ENCODE measurements at places on chromosomes 6 and 20.

DNA sequence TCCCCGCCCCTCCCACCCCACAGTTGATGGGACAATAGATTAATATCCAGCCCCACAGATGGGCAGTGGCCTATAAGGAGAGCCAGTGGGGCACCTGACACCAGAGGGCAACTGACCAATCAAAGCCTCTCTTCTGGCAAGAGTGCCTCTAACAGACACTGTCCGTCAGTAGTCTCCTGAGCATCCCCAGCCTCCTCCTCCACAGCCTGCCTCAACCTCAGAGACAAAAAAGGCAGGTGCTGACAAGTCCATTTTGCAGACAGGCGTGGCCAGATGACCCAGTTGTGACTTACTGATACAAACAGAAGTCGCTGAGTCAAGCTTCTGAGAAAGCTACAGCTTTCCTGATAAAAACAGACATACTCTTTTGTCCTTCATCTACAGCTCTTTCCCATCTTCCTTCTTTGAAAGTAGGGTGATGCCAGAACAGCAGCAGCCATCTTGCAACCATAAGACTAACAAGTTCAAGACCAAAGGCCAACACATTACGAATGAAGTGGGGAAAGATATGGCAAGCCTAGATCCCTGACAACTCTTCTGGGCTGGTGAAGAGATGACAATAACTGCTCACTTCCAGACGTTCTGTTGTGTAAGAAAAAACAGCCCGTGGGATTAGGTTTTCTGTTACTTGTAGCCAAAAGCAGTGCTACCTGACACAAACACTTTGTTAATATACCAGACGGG lies 12.3 kb downstream of the PPIL1 start:
- no peak for DNase-seq

- no peak for DNase-seq
Observed at GRCh38 chr6:165049362-165049761, 260.0 kb downstream of the C6orf118 start.

DNA sequence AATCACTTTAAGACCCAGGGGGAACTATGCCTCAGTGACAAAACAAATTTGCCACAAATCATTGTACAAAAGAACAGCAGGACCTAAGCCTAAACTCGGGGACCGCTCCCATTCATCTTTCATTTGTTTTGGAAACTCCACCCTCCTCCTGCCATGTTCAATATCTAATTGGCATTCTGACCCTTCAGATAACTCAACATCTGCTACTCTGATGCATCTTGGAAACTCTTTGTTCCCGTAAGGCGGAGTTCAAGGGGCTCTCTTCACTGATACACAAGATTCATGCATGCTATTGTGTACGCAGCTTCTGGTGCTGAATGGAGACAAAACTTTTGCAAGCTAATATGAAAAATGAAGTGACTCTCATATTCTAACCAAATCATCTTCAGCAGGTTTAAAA lies 187.6 kb downstream of the ZFP64 start:
- no peak for DNase-seq

- DNase-seq, result peak; percentile 41
Observed at GRCh38 chr20:10832141-10832540, 158.3 kb upstream of the JAG1 start.

DNA sequence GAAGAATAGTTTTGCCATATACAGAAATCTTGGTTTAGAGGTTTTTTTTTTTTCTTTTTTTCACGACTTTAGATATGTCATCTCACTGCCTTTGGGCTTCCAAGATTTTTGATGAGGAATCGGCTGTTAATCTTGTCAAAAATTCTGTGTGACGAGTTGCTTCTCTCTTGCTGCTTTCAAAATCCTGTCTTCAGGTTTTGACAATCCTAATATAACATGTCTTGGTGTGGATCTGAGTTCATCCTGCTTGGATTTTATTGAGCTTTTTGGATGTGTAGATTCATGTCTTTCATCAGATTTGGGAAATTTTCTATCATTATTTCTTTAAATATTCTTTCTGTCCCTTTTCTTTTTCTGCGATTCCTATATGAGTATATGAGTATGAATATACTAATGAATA lies 61.1 kb downstream of the PLCG1 start:
- no peak for DNase-seq

DNA sequence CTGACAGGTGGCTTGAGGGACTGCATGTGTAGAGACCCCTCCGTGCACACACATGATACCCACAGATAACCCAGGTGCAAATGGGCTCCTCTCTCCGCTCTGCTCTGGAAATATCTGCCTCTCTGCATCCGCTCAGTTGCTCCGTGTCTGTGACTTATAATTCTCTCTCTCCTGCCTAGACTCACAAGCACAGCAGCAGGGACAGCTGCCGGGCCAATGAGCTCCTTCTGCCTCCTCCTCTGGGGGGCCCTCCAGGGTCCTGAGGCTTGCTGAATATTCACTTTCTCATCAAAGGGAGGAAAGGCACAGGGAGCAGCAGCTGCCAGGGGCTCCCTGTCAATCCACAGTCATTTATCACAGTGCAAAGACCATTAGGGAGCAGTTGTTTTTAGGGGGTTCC lies 24.1 kb downstream of the LRFN2 start:
- DNase-seq, result no peak

DNA sequence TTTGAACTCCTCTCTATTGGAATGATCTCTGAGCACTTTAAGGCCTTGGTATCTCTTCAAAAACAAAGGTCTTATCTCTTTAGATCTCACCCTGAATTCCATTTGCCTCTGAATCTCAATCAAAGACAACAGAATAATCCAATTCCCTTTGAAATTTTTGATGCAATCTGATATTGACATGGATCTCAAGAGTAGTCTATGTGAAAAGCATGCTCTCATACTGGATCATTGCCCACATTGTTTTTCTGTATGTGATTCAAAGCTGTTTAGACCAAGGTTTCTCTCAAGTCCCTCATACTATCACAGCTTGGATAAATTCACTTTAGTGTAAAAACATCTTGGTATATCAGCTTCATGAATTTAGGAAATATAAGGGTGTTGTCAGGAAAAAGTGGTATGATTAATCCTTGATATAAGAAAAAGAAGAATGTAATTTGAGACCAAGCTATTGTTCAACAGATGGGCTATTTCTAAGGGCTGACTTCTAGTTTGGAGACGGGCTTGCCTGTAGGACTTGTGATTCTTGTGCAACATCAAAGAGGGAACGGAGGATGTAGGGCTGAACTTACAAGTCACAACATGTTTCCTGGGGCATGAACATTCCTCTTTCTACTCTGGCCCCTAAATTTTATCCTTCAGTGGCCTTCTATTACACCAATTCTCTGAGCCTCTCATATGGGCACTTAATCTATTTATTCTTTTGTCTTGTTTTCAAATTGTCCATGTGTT lies 77.9 kb upstream of the CITED2 start:
- peak; percentile 83 for DNase-seq

GRCh38 chr6:98827295-98828159 lies 6.8 kb upstream of the POU3F2 start:
- no peak for DNase-seq

DNA sequence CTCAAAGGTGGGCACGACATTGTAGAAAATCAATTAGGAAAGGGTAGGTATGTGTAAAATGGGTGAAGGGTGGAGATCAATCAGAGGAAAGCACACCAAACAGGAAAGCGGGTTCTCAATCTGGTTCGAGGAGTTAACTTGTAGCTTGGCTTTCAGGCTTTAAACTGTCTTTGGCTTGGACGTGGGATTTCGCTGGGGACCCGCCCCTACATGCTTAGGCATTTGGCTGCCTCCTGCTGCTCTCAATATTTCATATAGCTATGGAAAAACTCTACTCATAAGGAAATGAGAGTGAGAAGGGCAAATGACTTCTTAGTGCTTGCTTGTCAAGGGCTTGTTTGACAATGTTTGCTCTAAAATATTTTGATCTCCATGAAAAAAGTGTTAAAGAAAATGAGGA lies 38.1 kb upstream of the PDE7B start:
- no peak for DNase-seq

GRCh38 chr6:70954750-70955149 lies 2.1 kb downstream of the B3GAT2 start:
- DNase-seq, result no peak

GRCh38 chr20:15843777-15844176 lies 729.5 kb downstream of the KIF16B start:
- no peak for DNase-seq

GRCh38 chr6:44064089-44064947 lies 62.9 kb downstream of the MRPL14 start:
- DNase-seq, result peak; percentile 95

- no peak for DNase-seq
Observed at GRCh38 chr6:45942953-45943352, 72.7 kb downstream of the CLIC5 start.

DNA sequence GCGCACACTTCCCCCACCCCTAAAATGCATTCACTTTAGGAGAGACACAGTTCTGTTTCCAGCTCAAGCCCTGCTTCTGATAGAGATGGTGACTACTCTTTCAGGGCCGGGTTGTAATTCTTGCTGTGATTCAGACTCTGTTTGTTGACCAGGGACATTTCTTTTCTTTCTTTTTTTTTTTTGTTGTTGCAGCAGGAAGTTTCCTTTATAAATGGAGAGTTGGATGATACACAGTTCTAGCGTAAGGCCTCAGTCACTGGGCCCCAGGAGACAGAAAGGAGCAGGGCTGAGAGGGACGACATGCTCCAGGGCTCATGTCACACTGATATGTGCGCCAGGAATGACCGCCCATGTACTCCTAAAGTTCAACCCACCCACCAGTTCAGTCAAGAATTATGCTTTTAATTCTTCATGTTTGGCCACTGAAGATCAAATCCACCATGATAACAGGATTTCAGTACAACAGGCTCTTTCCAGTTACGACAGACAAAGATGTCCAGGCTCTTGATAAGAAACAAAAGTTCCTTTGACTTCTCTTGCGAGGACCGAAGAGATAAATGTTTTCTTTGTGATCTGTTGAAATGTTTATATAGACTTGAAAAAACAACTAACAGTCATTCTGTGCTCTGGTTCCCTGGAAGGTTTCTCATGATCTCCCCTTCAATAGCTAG lies 142.5 kb downstream of the CD164 start:
- DNase-seq, result no peak

- DNase-seq, result no peak
Observed at GRCh38 chr6:25576919-25577318, 75.1 kb upstream of the SCGN start.

DNA sequence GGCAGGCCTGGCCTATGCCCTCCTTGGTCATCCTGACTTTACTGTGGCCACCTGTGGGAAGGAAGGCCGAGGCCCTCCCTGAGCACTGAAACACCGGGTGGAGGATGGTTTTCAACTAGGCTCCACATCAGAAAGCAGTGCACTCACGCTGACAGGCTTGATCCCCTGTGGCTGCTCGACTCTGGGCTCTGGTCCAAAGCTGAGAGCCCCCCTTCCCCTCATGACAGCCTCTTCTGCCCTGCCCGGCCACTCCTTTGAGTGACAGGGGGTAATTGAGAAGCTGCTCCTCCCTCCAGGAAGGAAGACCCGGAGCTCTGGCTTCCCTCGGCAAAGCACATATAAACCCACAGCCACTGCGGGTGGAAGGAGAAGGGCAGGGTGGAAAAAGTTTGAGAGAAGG lies 43.6 kb downstream of the MUC22 start:
- no peak for DNase-seq

- peak; percentile 39 for DNase-seq
Observed at GRCh38 chr6:81126150-81126549, 626.3 kb downstream of the TENT5A start.
